ENCODE measurements at places on chromosomes 1 and 21.

DNA sequence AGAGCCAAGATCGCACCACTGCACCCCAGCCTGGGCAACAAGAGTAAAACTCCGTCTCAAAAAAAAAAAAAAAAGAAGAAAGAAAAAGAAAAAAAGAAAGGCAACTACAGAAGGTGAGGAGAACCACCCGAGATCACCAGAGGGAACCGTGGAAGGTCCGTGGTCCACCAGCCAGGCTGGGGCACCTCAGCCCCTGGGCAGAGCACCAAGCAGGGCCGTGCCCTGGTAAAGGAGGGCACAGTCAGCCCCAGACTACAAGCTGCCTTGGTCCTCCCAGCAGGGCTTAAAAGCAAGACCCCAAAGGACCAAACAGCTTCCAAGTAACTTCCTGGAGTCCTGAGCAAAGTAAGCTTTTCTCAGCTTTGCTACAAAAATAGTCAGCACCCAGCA, 8.8 kb upstream of the SAMD11 start:
- DNase-seq: no peak

DNA sequence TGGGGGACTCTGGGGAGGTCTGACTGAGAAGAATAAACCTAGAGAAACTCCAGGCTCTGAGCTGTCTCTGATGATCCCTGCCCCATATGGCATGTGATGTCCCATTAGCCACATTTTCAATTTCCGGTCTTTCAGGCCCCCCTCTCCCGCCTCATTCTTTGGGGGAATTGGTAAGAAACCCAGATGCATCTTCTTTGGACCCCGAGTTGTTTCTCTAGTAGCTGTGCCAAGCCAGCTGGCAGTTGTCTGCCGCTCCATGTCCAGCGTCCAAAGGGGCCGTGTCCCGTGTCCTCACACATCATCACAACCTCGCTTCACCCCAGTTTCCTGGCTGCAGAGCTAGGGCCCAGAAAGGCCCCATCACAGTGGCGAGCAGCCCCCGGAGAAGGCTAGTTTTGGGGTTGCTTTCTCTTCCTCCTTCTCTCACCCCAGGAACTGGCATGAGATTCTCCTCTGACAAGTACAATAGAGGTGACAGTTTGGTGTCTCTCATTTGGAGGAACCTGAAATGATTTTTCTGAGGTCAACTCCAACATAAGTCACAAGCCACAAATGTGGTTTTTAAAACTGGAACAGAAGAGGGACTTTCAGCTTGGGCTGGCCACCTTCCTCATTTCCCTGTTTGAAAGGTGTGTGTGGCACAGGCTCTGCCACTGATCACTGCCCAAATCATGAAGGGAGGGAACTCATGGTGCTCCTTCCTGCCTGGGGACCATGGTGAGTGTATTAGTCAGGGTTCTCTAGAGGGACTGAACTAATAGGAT, 6.4 kb upstream of the GPR157 start:
- DNase-seq: no peak

DNA sequence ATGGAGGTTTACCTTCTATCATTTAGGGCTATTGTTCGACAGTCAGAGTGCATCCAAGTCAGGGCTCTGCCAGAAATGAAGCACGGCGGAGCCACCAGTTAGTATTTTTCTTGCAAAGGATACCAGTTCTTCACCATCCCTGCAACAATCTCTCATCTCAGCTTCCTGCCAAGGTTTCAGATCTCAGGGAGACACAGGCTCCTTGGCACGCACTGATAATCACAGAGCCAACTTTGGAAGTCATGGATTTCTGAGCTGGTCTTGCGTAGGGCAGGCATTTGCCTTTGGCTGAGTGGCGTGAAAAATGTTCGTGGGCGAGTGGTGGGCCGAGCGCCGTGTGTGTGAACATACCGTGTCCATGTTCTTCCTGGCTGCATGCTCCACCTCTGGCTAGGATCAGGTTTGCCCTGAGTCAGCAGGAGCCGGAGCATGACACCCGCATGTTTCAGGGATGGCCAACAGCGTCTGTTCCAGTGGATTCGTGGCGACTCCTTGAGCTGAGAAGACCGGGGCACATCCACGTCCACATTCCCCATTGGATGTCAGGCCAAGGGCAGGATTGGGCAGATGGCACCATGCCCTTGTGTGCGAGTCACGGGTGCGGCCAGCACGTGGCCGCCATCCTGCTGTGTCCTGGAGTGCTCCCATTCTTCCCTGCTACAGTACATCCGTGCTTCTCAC, 118.5 kb upstream of the C1orf174 start:
- no peak for DNase-seq

DNA sequence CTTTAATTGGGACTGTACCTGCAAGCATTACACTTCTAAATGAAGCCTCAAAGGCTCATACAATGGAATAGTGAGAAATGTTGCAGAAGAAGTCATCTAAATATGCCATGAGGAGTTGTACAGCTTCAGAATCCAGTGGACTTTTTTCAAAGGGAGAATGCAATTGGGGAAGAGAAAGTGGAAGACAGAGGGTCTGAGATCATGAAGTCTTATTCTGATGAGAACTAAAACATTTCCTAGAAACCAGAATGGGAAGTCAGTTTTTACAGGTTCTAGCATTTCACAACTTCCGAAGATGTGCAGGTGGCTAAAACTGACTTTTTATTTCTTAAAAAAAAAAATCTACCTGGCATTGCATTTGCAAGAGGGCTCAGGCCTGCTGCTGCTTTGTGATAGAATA, 424.4 kb upstream of the RUNX1 start:
- DNase-seq: no peak

DNA sequence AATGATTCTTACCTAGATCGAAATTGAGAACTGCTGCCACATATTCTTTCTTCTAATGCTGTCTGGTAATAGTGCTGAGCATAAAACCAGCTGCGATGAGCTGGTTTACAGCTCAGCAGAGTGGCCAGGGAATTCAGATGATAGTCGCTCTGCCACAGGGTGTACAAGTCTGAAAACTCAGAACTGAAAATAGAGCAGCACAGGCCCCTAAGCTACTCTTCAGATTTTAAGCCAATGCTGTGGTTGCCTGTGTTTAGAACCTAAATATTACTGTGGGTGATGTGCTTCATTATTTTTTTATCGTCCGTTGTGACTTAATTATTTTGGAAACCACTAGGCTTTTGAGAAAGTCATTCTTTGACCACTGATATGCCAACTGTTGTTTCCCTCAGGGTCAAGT, 152.0 kb downstream of the ADGRL4 start:
- no peak for DNase-seq

- DNase-seq: peak; percentile 47
These were observed 8.7 kb upstream of the PIK3C2B start for GRCh38 chr1:204503122-204503912.

DNA sequence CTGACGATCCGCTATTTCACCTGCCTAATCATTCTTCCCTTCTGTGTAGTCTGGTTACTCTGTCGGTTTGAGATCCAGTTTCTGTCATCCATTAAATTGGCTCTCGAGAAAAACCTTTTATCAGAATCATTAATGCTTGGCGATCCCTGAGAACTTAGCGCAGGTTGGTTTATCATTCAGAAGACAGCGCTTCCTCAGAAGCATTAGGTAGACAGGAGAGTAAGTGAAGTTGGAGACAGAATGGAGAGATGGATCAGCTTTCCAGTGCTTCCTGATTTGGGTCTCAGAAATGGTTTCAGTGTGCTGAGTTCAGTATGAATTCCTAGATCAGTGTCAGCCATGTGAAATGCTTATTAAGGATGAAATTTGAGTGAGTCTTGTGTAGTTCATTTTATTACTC, 1.3 kb downstream of the USP1 start:
- DNase-seq: peak; percentile 61

DNA sequence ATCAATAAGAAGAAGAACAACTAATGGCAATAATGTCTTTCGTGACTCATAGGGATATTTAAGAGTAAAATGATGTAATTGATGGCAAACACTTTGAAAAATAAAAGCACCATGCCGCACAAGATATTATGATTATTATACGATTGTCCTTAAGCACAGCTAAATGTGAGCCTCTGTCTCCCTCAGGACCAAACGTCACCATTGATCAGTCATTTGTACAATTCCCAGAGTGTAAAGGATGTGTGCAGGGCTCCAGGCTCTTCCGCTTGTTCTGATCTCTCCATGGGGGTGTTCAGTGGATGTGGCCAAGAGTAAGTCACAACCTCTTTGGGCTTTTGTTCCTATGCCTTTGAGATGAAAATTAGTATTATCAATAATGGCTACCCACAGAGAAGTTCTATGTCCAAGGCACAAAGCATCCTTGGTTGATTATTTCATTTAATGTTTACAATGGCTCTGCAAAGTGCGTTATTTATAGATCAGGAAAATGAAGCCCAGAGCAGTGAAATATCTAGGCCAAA, 17.7 kb upstream of the C1orf87 start:
- DNase-seq: no peak

DNA sequence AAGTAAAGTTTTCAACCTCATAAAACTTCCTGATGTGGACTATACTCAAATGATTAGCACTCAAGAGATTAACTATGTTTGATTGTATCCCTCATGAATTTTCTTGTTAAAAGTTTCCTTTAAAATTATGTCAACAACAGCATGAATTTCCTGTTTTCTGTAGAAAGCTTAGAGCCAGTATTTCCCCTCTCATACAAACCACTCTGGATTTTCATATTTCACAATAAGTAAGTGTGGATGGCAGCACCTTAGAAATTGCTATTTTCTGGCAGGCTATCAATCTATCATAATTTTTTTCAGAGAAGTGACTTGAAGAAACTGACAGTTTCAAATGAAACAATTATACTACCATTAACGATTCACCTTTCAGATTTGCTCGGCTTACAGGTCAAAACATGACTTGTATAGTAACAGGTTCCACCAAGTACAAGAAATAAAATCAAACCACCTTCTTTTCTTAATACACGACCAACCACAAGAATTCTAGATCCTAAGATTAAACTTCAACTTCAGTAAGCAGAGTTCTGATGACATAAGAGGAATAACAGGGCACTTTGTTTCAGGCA, 20.8 kb downstream of the ELK4 start:
- DNase-seq: no peak

DNA sequence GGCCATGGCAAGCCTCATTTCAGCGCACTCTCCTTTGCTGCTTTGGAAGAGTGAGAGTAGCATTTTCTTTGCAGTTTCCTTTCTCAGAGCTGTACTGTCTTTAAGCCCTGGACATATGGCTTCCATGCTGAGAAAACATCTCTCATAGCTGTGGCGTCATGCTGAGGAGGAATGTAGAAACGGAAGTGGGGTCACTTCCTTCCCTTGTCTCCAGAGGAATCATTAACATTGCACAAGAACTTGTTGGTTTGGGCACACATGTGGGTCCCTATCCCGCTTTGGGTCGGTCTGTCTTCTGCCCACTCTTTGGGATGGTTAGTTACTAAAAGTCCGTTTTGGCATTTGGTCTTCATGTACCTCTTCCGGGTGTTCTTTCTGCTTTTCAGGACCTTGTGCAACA, 5.6 kb downstream of the MFN2 start:
- no peak for DNase-seq

GRCh38 chr1:217078078-217078690, 355.0 kb upstream of the ESRRG start:
- DNase-seq: peak; percentile 47

GRCh38 chr21:37257967-37258877, 8.9 kb downstream of the VPS26C start:
- peak; percentile 34 for DNase-seq

DNA sequence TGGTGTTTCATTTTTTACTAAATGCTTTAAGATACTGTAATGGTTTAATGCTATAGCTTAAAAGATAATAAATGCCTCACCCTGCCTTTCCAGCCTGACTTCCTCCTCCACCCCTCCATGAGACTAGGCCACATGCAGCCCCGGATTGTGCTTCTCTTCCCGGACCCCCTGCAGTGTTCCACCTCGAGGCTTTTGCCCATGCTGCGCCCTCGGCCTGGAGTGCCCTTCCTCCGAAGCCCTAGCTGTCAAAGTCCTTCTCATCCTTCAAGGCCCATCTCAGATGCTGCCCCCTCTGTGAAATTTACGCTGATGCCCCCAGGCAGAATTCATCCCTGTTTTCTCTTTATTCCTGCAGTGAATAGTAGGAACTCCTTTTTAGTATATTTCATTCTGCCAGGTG, 98.5 kb downstream of the ATP5PO start:
- DNase-seq: no peak

GRCh38 chr1:208129487-208129886, 114.7 kb downstream of the PLXNA2 start:
- no peak for DNase-seq

DNA sequence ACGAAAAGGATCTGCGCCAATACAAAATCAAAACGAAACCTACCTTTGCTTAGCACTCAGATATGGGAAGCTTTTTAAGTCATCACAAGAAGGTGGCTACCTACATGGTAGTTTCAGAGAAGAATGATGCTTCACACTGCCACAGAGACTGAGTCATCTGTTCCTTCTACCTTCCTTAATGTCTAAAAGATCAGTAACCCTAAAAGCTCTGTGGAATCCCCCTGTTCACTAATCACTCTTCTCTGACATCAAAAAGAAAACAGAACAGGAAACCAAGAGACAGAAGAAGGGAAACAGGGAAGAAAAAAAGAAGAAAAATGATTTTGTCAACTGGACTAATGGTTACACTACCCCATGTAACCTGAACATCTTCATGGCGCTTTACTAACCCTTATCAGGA, 177.2 kb downstream of the SMYD3 start:
- DNase-seq: no peak

GRCh38 chr1:43284546-43285110, 753 bp downstream of the C1orf210 start:
- DNase-seq: no peak

GRCh38 chr1:179352236-179352635, 13.5 kb upstream of the AXDND1 start:
- DNase-seq: no peak

GRCh38 chr1:111602302-111602701, 17.3 kb upstream of the RAP1A start:
- DNase-seq: no peak

DNA sequence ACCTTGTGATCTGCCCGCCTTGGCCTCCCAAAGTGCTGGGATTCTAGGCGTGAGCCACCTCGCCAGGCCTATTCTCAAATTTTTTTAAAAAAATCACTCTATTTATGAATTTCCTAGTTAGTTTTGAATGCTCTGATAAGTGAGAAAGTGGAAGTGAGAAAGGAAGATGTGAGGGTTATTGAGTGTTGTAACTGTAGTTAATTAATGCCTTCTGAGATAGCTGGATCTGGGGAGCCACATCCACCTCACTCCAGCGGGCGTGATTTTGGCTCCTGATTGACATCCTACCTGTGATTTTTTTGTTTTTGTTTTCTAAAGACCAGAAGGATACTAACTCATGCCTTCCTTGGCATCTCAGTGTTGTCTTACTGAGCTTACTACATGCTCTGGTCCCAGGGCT, 65.6 kb downstream of the ST3GAL3 start:
- DNase-seq: no peak

DNA sequence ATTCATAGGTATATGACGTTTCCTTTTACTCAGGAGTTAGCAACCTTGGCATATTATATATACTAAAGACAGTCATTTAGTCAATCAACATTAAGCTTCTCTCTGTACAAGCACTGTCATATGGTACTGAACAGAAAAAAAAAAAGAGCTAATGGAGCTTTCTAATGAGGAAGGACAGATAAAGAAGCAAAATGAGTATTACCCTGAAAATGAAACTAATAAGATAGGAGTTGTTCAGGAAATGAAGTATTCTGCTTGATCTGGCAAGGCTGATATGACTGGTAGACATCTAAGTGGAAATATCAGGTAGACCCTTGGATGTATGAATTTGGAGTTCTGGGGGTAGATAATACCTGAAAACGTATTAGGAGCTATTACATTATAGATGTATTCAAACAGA, 4.3 kb upstream of the IKBKE start:
- no peak for DNase-seq

Measured in NCI-H2029 treated with DMSO at 0.1 percent for 48 hours (cell line).